Stimulated activated CD4-positive, alpha-beta T cell treated with anti-CD3 and anti-CD28 coated beads, TNF-alpha, amount 100 ng/mL, for 48 hours (primary cell): ENCODE measurements at places on chromosomes 1 and 21.

- DNase-seq: no peak
Measured at GRCh38 chr1:228763561-228763960, 28.3 kb downstream of the RHOU start.

- no peak for DNase-seq
Measured at GRCh38 chr1:226209307-226210059, 14.0 kb upstream of the MIXL1 start.

GRCh38 chr1:104795931-104796330, 1046.2 kb downstream of the AMY1C start:
- no peak for DNase-seq

GRCh38 chr1:108801101-108801500, 54.6 kb downstream of the STXBP3 start:
- DNase-seq: no peak

DNA sequence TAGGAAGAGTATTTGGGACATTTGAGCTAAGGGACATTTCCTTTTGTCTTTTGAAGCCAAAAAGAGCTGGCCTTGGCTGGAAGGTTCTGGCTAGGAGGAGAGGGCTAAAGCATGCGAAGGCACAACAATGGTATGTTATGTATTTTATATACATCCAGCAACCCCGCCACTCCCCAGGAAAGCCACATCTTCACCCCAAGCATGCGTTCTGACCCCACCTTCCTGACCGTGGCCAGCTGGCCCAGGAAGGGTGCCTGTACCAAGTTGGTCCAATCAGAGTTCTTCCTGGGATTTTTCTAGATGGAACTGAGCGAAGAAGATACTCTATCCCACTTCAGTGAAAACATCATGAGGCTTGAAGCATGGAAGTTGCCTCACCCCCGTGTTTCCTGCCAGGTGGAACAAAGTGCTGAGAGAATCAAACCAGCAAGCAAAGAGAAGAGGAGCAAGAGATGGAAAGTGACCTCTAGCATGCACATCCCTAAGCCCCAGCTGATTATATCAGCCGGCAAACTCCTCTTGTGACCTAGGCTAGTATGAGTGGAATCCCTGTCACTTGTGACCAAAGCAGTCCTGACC, 82.7 kb downstream of the BCAR3 start:
- DNase-seq: no peak

- DNase-seq: peak; percentile 23
Measured at GRCh38 chr1:15153842-15154479, 414 bp downstream of the TMEM51 start.

DNA sequence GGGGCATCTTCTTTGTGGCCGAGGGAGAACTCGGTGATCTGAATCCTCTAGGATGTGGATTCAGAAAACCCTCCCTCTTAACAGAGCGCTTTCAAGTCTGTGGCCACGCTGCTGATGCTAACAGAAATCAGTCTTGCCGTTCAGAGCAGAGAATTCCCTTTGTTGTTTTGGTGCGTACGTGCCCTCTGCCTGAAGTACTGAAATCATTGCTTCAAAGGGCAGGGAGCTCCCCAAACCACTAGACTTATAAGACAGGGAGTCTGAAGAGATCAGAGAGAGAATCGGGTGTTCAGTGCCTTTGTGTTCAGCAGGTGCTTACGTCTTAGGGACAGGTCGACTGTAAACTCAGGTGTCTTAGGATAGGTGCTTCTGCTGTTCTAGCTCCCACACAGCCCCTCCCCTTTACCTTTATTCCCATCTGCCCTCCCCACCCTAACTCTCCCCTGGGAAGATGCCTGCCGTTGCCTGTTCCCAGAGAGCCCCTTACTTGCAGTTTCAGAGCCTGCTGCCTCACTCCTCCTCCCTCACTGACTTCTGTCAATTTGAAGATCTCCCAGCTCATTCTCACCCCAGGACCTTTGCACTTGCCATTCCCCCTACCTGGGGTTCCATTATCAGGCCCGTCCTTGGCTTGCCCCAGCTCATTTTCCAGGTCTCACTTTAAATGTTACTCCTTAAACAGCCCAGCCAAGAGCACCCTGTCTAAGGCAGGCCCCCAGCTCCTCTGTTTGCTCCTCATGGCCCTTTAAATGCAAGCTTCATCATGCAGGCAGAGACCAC, 143.0 kb downstream of the CAMTA1 start:
- no peak for DNase-seq

- DNase-seq: no peak
Measured at GRCh38 chr1:44326821-44327465, 28.1 kb downstream of the ERI3 start.

DNA sequence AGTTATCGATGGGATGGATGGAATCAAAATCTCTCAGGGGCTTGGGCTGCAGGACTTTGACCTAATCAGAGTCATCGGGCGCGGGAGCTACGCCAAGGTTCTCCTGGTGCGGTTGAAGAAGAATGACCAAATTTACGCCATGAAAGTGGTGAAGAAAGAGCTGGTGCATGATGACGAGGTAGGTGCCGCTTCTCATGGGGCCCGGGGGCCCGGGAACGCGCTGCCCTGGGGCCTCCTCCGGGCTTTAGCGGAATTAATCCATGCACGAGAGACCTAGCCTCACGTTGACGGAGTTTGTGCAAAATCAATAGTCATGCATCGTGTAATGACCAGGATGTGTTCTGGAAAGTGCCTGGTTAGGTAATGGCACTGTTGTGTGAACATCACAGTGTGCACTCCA, 43.8 kb downstream of the FAAP20 start:
- no peak for DNase-seq

DNA sequence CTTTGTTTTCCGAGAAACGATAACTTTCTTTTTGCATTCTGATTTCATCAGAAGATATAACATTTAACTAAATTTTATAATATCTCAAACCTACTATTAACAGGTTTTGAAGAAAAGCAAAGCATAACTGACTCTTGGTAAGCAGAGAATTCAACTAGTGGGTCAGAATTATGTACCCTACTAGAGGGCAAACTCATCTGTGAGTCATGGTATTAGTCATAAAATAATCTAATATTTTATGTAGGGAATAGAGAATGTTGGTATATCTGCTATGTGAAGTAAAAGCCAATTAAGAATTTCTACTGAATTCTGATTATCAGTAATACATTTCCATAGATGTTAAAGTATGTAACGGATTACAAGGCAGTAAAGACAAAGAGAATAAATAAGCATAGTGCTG, 56.8 kb downstream of the USP1 start:
- no peak for DNase-seq

DNA sequence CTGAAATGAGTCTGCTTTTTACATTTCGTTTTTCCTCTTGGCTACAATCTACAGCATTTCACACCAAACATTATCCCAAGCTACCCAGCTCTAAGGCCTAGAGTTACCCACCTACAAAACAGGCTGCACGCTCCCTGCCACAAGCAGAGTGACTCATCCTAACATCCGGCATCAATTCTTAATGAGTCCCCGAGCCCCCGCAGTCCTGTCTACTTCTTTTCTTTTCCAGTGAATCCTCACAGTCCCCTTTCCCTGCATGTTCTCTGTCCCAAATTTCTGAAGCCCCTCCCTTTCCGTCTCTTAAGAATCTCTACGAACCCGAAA, 650 bp downstream of the PCNX2 start:
- DNase-seq: peak; percentile 17

DNA sequence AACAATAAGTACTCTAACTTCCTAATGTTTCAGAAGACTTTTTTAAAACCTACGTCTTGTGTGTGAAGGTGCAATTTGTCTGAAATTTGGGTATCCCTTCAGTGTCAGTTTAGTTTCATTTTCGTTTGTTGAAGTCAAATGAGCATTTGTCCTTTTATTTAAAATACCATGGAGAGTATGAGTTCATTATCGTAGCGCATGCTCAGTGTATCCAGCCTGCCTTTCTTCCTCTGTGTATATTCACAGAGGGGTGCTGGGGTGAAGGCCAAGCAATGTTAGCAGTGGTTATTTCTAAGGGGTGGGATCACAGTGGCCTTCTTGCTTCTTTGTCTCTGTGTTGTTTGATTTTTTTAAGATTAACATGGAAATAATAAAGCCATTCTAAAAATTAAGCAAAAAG, 43.2 kb downstream of the CNN3 start:
- no peak for DNase-seq

- DNase-seq: no peak
Measured at GRCh38 chr1:38128926-38129453, 82.4 kb upstream of the POU3F1 start.

GRCh38 chr1:109161858-109162606, 48.1 kb downstream of the ELAPOR1 start:
- DNase-seq: no peak

- DNase-seq: no peak
Measured at GRCh38 chr1:12424793-12425192, 193.2 kb downstream of the DHRS3 start.

GRCh38 chr1:53121319-53122172, 20.9 kb downstream of the SLC1A7 start:
- DNase-seq: no peak

DNA sequence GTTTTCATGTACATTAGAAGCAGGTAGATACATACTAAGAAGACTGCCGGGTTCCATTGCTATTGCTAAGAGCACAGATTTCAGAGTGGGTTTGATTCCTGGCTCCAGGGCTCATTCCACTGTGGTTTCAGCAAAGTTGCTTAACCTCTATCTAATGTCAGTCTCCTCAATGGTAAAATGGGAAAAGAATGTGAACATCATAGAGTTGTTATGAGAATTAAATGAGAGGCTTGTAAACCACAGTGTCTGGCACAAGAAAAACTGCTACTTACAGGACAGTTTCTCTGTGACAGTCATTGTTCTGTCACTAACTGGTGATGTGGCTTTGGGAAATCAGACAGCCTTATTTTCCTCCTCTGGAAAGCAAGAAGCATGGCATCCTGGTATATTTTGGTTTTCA, 10.7 kb upstream of the PLXNA2 start:
- no peak for DNase-seq
